ENCODE measurements at places on chromosomes 3 and 15.

- no peak overlapping the region for H3K4me3 ChIP-seq
- peaks cover 34% of the 10 kb centered on the region for H3K4me1 ChIP-seq
- H3K36me3 ChIP-seq: no peaks in the 10 kb centered on the region
- no peaks in the 10 kb centered on the region for H3K27me3 ChIP-seq
These were observed 100.3 kb upstream of the LIPC start for GRCh38 chr15:58331560-58331912.

GRCh38 chr3:25820366-25820765, 30.5 kb downstream of the OXSM start:
- no peaks in the 10 kb centered on the region for H3K27me3 ChIP-seq
- no peaks in the 10 kb centered on the region for H3K36me3 ChIP-seq
- no peak overlapping the region for H3K4me3 ChIP-seq
- no peak for DNase-seq

GRCh38 chr15:96733721-96734120, 403.2 kb downstream of the NR2F2 start:
- no peaks in the 10 kb centered on the region for H3K27me3 ChIP-seq
- no peak overlapping the region for H3K4me3 ChIP-seq
- DNase-seq: no peak
- no peak overlapping the region for H3K27ac ChIP-seq
- no peaks in the 10 kb centered on the region for H3K4me1 ChIP-seq

- no peaks in the 10 kb centered on the region for H3K27me3 ChIP-seq
- no peak overlapping the region for H3K4me3 ChIP-seq
- no peaks in the 10 kb centered on the region for H3K4me1 ChIP-seq
- no peaks in the 10 kb centered on the region for H3K36me3 ChIP-seq
These were observed 253.3 kb downstream of the TJP1 start for GRCh38 chr15:29568840-29569532.

GRCh38 chr15:93656041-93656440, 567.0 kb upstream of the RGMA start:
- H3K27me3 ChIP-seq: no peaks in the 10 kb centered on the region
- H3K4me1 ChIP-seq: no peaks in the 10 kb centered on the region
- no peaks in the 10 kb centered on the region for H3K36me3 ChIP-seq

GRCh38 chr15:77836121-77836692, 203.5 kb upstream of the LINGO1 start:
- no peak overlapping the region for H3K4me3 ChIP-seq
- no peaks in the 10 kb centered on the region for H3K4me1 ChIP-seq
- H3K36me3 ChIP-seq: no peaks in the 10 kb centered on the region
- H3K27ac ChIP-seq: no peak overlapping the region
- H3K27me3 ChIP-seq: no peaks in the 10 kb centered on the region

GRCh38 chr3:138467931-138468330, 33.5 kb downstream of the ESYT3 start:
- no peaks in the 10 kb centered on the region for H3K36me3 ChIP-seq
- H3K27me3 ChIP-seq: no peaks in the 10 kb centered on the region
- H3K4me1 ChIP-seq: no peaks in the 10 kb centered on the region
- no peak overlapping the region for H3K27ac ChIP-seq

DNA sequence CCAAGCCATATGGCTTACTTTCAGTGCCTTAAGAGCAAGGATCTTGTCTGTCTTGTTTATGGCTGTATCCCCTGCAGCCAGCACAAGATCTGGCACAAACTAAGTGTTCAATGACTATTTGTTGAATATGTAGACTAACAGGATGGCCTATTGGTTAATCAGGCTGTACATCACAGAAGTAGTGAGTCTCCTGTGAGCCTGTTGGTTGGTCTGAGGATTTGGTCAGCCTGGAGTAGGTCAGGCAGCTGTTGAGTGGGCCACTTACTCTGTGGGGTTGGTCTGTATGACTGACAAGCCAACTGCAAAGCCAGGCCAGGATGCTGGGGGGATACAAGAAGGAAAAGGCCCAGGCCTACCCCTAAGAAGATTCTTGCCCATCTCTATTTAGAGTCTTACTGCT, 33.4 kb upstream of the CILP start:
- DNase-seq: no peak
- H3K27ac ChIP-seq: peak overlapping the region; percentile 5
- H3K36me3 ChIP-seq: no peaks in the 10 kb centered on the region
- no peaks in the 10 kb centered on the region for H3K27me3 ChIP-seq
- no peak overlapping the region for H3K4me3 ChIP-seq
- no peaks in the 10 kb centered on the region for H3K4me1 ChIP-seq

DNA sequence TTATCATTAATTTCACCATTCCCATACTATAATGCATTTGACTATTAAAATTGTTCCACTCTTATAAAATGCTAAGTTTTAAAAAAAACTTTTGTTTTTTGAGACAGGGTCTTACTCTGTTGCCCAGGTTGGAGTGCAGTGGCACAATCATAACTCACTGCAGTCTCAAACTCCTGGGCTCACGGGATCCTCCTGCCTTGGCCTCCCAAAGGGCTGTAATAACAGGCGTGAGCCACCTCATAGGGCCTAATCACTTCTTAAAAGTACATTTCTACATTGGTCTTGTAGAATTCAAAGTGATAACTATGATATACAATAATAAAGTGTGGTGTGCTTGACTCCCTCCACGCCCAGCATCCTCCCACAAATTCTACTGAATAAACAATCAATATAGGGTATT, 3.0 kb downstream of the DENND4A start:
- H3K27ac ChIP-seq: no peak overlapping the region
- no peak overlapping the region for H3K4me3 ChIP-seq
- peaks cover 10% of the 10 kb centered on the region for H3K4me1 ChIP-seq

GRCh38 chr3:170621256-170621655, 35.4 kb upstream of the SLC7A14 start:
- no peak for DNase-seq
- H3K4me1 ChIP-seq: no peaks in the 10 kb centered on the region
- H3K36me3 ChIP-seq: no peaks in the 10 kb centered on the region
- no peak overlapping the region for H3K27ac ChIP-seq
- no peaks in the 10 kb centered on the region for H3K27me3 ChIP-seq

DNA sequence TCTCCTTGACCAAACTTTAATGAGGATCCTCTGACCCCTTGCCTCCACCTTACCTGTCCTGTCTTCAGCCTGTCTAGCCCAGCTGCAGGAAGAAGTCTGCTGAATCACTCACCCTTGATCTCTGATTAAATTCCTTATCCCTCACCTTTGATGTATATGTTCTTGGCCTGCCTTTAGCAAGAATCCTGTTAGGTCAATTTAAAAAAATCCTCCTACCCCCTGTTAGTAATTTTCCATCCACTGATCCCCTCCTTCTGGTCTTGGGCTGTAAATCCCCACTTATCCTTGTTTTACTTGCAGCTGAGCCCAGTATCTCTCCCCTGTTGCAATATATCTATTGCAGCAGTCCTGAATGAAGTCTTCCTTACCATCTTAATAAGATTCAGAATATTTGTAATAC, 39.0 kb downstream of the MYH15 start:
- DNase-seq: no peak
- H3K4me3 ChIP-seq: no peak overlapping the region
- H3K27ac ChIP-seq: no peak overlapping the region
- no peaks in the 10 kb centered on the region for H3K36me3 ChIP-seq
- no peaks in the 10 kb centered on the region for H3K4me1 ChIP-seq
- H3K27me3 ChIP-seq: no peaks in the 10 kb centered on the region

- no peak for DNase-seq
- no peak overlapping the region for H3K27ac ChIP-seq
- H3K27me3 ChIP-seq: no peaks in the 10 kb centered on the region
- no peak overlapping the region for H3K4me3 ChIP-seq
These were observed 7.3 kb downstream of the ILDR1 start for GRCh38 chr3:122014741-122015140.

GRCh38 chr3:122013448-122013925, 8.6 kb downstream of the ILDR1 start:
- no peaks in the 10 kb centered on the region for H3K27me3 ChIP-seq
- no peaks in the 10 kb centered on the region for H3K36me3 ChIP-seq
- H3K4me3 ChIP-seq: no peak overlapping the region
- no peak overlapping the region for H3K27ac ChIP-seq
- H3K4me1 ChIP-seq: no peaks in the 10 kb centered on the region

DNA sequence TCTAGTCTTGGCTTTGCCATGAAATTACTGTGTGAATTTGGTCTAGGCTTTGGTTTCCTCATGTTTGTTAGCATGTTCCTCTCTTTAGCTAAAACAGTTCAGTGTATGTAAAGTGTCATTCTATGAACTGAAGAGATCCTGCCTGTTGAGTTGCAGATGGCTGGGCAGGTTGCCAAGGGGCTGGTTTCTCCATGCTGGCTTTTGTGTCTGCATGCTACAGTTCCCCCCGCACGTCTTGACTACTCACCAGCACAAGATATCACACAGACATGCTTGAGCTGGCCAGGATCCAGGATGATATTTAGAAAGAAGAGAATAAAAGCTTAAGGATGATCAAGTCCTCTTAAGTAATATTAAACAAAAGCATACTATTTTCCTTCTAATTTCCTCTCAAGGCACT, 90.2 kb downstream of the CERS3 start:
- no peak overlapping the region for H3K4me3 ChIP-seq
- DNase-seq: peak; percentile 71
- no peaks in the 10 kb centered on the region for H3K4me1 ChIP-seq
- H3K27ac ChIP-seq: no peak overlapping the region

- DNase-seq: no peak
- no peak overlapping the region for H3K27ac ChIP-seq
- H3K4me1 ChIP-seq: no peaks in the 10 kb centered on the region
- H3K27me3 ChIP-seq: no peaks in the 10 kb centered on the region
- no peak overlapping the region for H3K4me3 ChIP-seq
These were observed 7.4 kb upstream of the FNDC3B start for GRCh38 chr3:172031996-172032395.

- peaks cover 7% of the 10 kb centered on the region for H3K36me3 ChIP-seq
- H3K27me3 ChIP-seq: no peaks in the 10 kb centered on the region
- no peak overlapping the region for H3K27ac ChIP-seq
- DNase-seq: no peak
- no peak overlapping the region for H3K4me3 ChIP-seq
These were observed 31.5 kb upstream of the IMPG2 start for GRCh38 chr3:101351829-101352228.

DNA sequence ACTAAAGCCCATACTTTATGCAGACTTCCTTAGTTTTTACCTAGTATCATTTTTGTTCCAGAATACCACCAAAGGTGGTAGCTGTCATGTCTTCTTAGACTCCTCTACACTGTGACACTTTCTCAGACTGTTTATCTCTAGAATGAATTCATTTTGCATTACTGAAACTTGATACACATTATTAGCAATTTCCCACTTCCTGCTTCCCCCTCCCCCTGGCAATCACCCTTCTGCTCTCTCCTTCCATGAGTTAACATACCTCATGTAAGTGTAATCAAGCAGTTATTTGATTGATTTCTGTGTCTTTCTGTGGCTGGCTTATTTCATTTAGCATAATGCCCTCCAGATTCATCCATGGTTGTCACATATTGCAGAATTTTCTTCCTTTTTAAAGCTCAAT, 204.9 kb downstream of the STAG1 start:
- no peak overlapping the region for H3K27ac ChIP-seq
- H3K4me3 ChIP-seq: no peak overlapping the region
- H3K27me3 ChIP-seq: no peaks in the 10 kb centered on the region
- no peaks in the 10 kb centered on the region for H3K36me3 ChIP-seq
- no peak for DNase-seq

GRCh38 chr3:28317438-28318022, 31.0 kb upstream of the ZCWPW2 start:
- H3K36me3 ChIP-seq: no peaks in the 10 kb centered on the region
- DNase-seq: no peak
- H3K27ac ChIP-seq: no peak overlapping the region

- no peak overlapping the region for H3K27ac ChIP-seq
- no peaks in the 10 kb centered on the region for H3K36me3 ChIP-seq
- H3K4me3 ChIP-seq: no peak overlapping the region
- no peak for DNase-seq
These were observed 306.5 kb downstream of the RPLP1 start for GRCh38 chr15:69758810-69759790.

- H3K4me1 ChIP-seq: peaks cover 4% of the 10 kb centered on the region
- no peaks in the 10 kb centered on the region for H3K27me3 ChIP-seq
- H3K4me3 ChIP-seq: no peak overlapping the region
- H3K27ac ChIP-seq: no peak overlapping the region
- no peak for DNase-seq
These were observed 132.0 kb downstream of the EEFSEC start for GRCh38 chr3:128285042-128285966.

GRCh38 chr3:30199096-30199759, 407.2 kb upstream of the TGFBR2 start:
- H3K27ac ChIP-seq: no peak overlapping the region
- no peaks in the 10 kb centered on the region for H3K27me3 ChIP-seq
- H3K4me1 ChIP-seq: no peaks in the 10 kb centered on the region
- H3K4me3 ChIP-seq: no peak overlapping the region

- H3K36me3 ChIP-seq: no peaks in the 10 kb centered on the region
- DNase-seq: no peak
- H3K4me1 ChIP-seq: no peaks in the 10 kb centered on the region
- H3K27ac ChIP-seq: no peak overlapping the region
These were observed 166.1 kb downstream of the PYDC2 start for GRCh38 chr3:191627064-191627463.

DNA sequence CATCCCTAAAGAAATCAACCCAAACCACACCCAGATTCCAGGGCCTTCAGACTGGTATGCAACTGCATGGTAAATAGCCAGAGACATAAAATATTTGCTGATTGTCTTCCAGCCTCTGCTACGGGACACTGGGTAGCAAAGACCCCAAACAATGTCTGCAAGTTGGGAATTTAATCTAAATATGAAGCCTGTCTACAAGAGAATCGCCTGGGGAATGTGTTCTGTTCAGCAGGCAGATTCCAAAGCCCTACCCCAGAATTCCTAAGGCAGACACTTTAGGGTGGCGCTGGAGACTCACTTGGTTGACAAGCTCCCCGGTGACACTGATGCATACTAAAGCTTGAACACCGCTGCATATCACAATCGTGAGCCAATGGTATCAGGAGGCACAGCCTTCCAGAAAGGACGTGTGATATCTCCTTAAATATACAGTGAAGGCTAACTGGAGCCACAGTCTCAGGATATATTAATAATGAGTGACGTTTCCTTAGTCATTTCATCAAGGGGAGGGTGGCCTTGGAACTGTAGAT, 684.1 kb downstream of the NTRK3 start:
- no peaks in the 10 kb centered on the region for H3K4me1 ChIP-seq
- no peak overlapping the region for H3K4me3 ChIP-seq
- H3K27me3 ChIP-seq: no peaks in the 10 kb centered on the region
- no peak overlapping the region for H3K27ac ChIP-seq
- H3K36me3 ChIP-seq: no peaks in the 10 kb centered on the region
- DNase-seq: no peak

- no peaks in the 10 kb centered on the region for H3K27me3 ChIP-seq
- no peak overlapping the region for H3K27ac ChIP-seq
- DNase-seq: no peak
- H3K4me3 ChIP-seq: no peak overlapping the region
These were observed 20.8 kb downstream of the HTR3C start for GRCh38 chr3:184073621-184074020.

All from Peyer's patch (tissue), 4 donors.